ENCODE measurements at places on chromosomes 7 and 10. TPM values are rescaled to one million over a fixed set of nuclear protein-coding genes. Genes with fewer than 3 reads are reported as not detected.

Gene VWDE
- total RNA-seq = 0.43 TPM

Gene AKR1C4
- total RNA-seq = 0.30 TPM

Gene TAC1
- total RNA-seq = not detected

Gene IGF2BP3
- 24.4 TPM for total RNA-seq

Gene HOXA7
- total RNA-seq = 5.2 TPM

Gene MACROH2A2
- 25.3 TPM for total RNA-seq

Gene CFAP46
- total RNA-seq = 1.4 TPM

Gene GPR85
- total RNA-seq = not detected

Gene GOLGA7B
- total RNA-seq = 3.8 TPM

Gene ANKRD30A
- 0.86 TPM for total RNA-seq

Gene MYPN
- total RNA-seq = 2.8 TPM

Gene NPM3
- 119 TPM for total RNA-seq

Gene ITPRID1
- not detected for total RNA-seq

Gene CTAGE6
- not detected for total RNA-seq

Gene KLF6
- total RNA-seq = 137 TPM

Gene GIMAP2
- 0.09 TPM for total RNA-seq

Gene GALNT17
- not detected for total RNA-seq

Gene ADAP1
- total RNA-seq = 4.0 TPM

Gene SRRM3
- total RNA-seq = 12.6 TPM

Gene DLX5
- not detected for total RNA-seq

Gene FAM13C
- 0.22 TPM for total RNA-seq

Gene PON1
- total RNA-seq = 1.3 TPM

Gene OR2A42
- total RNA-seq = not detected

Gene TRIM50
- not detected for total RNA-seq

Gene ARHGAP21
- 39.3 TPM for total RNA-seq

Gene SFRP4
- 3.0 TPM for total RNA-seq

Gene EN2
- 0.85 TPM for total RNA-seq

Gene WNT2
- total RNA-seq = not detected

Gene ELN
- 0.09 TPM for total RNA-seq

Gene EGFR
- total RNA-seq = 82.3 TPM

Gene SEMA3A
- total RNA-seq = 3.9 TPM

Gene CYP26A1
- 2.1 TPM for total RNA-seq

Gene RNF148
- total RNA-seq = not detected

Gene SPDYE8
- total RNA-seq = not detected

Gene ADRA2A
- 0.06 TPM for total RNA-seq

Gene GRID2IP
- not detected for total RNA-seq

Gene PPP1R3A
- total RNA-seq = not detected

Gene GPR22
- not detected for total RNA-seq

Gene FFAR4
- 0.08 TPM for total RNA-seq

Gene MACC1
- total RNA-seq = not detected

Gene IRF5
- total RNA-seq = 17.8 TPM

Gene LAMB1
- total RNA-seq = 138 TPM

Gene RPEL1
- not detected for total RNA-seq

Gene ZNF398
- 9.0 TPM for total RNA-seq

Gene HOXA4
- total RNA-seq = 2.3 TPM

Gene SLC26A5
- total RNA-seq = not detected

Gene OPN1SW
- not detected for total RNA-seq

Gene ALOX5
- 0.29 TPM for total RNA-seq

Gene HHEX
- total RNA-seq = 11.7 TPM

Gene RBM20
- 3.3 TPM for total RNA-seq

Gene CDNF
- 1.3 TPM for total RNA-seq

Gene INSYN2A
- total RNA-seq = 1.5 TPM

Gene SFXN2
- 4.1 TPM for total RNA-seq

Gene GHRHR
- total RNA-seq = not detected

Gene C10orf90
- total RNA-seq = 2.7 TPM

Gene DRGX
- total RNA-seq = 0.08 TPM

Gene CAV1
- 671 TPM for total RNA-seq

Gene TRIM74
- total RNA-seq = 0.55 TPM

Measured in A549 treated with Hydrocortisone at 1 μM for 4 hours (cell line).